ENCODE measurements at places on chromosomes 12 and 14.
A peak's percentile ranks its signal among the peaks of the same experiment; 100 is the strongest.

DNA sequence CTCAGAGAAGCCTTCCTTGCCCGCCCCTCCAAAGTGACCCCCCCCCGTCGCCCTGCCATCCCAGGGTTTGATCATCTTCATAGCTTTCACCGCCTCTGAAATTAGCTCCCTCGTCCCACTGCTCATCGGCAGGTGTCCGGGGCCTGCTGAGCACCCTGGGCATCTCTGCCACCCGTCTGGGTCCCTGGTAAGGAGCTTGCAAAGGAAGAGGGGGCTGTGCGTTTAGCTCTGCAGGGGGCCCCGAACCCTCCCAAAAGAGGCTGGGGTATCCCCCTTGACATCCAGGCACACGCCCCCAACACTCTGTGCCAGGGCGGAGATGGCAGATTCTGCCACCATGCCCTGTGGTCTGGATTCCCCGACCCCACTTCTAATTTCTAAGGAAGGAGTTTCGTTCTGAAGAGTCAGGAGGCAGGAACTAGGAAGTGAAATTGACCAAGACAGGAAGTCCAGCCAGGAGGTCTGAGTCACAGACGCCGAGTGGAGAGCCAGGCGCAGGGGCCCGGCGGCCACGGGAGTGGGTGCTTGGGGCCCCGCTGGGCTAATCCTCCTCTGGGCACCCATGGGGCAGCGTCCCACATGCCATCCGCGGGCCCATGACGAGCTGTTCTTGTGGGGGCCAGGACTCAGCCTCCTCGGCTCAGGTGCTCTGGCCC lies 95.7 kb downstream of the RFLNA start:
- no peak for DNase-seq

DNA sequence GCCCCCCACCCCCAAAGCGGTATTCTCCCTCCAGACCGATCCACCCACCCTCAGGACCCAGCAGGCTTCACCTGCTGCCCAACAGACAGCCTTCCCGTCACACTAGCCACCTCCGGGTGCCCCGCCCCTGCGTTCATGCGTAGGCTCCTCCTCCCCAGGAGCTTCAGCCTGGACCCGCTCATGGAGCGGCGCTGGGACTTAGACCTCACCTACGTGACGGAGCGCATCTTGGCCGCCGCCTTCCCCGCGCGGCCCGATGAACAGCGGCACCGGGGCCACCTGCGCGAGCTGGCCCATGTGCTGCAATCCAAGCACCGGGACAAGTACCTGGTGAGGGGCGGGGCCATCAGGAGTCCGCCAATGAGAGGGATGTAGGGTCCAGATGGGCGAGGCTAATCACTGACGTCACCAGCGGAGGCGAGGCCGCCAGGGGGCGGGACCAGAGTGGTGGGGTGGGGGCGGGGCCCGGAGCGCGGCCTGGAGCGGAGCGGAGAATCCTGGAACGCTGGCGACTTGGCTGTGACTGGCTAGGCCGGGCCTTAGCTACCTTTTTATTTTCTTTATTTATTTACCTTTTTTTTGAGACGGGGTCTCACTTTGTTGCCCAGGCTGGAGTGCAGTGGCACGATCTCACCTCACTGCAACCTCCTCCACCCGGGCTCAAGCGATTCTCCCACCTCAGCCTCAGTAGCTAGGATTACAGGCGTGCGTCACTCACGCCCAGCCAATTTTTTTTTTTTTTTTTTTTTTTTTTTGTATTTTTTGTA lies 4.4 kb downstream of the TNS2 start:
- peak; percentile 82 for DNase-seq

- DNase-seq = no peak
These were observed 62.3 kb upstream of the EGLN3 start for GRCh38 chr14:34012978-34013720.

DNA sequence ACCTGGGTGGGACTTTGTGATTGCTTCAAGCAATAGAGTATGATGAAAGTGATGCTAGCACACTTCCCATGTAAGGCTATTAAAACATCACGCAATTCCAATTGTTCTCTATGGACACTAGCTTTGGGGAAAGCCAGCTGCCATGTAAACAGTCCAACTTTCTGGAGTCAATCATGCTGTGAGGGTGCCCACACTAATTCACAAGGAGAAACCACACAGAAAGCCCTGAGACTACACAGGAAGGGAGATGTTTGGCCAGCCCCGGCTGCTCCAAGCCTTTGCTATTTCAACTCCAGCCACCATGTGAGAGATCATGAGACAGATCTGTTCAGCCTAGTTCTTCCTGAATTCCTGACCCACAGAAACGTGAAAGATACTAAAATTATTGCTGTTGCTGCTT lies 96.3 kb downstream of the ST8SIA1 start:
- DNase-seq = no peak

DNA sequence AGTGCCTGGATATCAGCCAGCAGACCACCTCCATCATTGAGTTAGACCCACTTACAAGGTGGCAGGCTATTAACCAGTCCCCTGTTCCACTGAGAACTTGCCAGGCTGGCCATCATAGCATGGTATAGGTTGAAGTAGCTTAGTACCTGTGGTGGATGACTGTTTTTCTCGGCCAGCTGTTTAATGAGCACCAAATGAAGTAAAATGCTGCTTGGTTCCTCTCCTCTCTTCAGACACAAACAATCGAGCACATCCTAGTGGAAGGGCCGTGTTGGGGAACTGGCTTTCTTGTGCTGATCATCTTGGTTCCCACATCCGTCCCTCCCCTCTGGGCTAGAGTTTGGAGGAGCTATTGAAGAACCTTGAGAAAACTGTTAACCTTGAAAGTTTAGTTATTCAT lies 486.2 kb downstream of the RAD51B start:
- no peak for DNase-seq

DNA sequence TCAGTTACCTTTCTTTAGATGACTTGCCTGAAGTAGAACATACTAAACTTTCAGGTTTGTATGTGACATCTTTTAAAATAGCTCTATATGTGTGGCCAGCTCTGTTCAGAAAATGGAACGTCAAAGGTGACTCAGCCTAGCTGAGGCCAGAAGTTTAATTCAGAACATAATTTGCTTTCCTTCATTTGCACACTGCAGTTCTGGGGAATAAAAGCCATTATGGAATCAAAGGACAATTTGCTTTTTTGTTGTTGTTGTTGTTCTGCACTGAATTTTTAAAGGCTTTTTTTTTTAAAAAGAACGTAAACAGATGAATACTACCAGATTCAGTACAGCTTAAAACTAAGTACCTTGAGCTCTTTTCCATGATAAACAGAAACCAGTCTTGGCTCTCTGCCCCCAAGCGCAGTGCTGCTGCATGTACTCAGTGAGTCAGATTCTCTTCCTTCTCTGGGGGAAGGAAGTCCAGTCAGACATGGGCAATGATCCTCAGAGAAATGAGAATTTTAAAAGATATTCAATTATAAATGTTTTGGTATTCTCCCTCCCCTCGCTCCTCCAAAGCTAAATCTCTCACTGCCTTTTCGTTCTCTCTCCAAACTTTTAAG lies 644.2 kb downstream of the NOVA1 start:
- DNase-seq = no peak

DNA sequence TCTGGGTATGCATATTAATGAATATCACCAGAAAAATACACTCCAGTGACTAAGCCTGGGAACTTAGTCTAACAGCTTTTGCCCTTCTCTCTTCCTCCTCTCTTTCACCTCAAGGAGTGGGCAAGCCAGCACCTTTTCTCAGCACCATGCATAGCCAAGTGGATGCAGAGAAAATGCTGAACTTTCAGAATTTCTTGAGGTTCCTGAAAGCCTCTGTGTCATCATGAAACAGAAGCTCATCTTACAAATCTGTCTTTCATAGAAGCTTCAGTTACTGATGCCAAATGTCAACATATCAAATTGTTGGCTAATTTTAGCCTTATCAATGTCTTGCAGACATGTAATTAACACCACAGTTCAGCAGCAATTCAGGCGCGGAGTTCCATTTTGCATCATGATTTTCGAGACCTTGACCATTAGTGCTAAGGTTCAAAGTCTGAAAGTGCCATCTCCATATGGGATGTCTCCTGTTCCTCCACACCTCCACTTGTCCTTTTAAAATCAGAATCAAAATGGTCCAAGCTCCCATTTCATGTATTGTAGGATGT lies 51.1 kb upstream of the RPH3A start:
- DNase-seq = no peak

Data from stimulated activated CD8-positive, alpha-beta memory T cell treated with anti-CD3 and anti-CD28 coated beads, Interleukin-4, amount 100 ng/mL, for 1 hour (primary cell).